ENCODE measurements at places on chromosomes 7 and 10.

- no peak for DNase-seq
These were observed 411.8 kb downstream of the ETV1 start for GRCh38 chr7:13577566-13578145.

GRCh38 chr7:26930201-26930600 lies 65.8 kb upstream of the SKAP2 start:
- DNase-seq: no peak

GRCh38 chr10:24950439-24950838 lies 2.0 kb downstream of the PRTFDC1 start:
- no peak for DNase-seq

- DNase-seq: no peak
These were observed 94.3 kb downstream of the ZEB1 start for GRCh38 chr10:31413325-31413724.

- no peak for DNase-seq
These were observed 43.7 kb upstream of the PRKAR1B start for GRCh38 chr7:770741-771166.

DNA sequence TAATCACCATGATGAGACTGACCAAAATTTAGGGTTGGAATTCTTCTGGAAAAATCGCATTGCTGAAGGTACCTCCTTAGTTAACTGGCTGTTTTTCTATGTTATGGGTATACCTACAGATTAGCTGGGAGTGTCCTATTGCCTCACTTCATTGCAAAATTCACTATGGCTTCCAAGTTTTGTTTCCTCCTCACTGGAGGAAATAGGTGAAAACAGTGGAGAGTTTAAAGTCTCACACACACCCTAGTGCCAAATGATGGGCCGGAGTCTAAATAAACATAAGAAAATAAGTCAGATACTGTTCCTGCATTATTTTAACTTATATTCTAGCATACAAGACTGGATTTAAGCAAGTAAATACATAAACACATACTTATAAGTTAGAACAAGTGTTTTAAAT lies 98.2 kb downstream of the AHR start:
- no peak for DNase-seq

- DNase-seq: no peak
These were observed 44.9 kb upstream of the SHH start for GRCh38 chr7:155857141-155857540.

DNA sequence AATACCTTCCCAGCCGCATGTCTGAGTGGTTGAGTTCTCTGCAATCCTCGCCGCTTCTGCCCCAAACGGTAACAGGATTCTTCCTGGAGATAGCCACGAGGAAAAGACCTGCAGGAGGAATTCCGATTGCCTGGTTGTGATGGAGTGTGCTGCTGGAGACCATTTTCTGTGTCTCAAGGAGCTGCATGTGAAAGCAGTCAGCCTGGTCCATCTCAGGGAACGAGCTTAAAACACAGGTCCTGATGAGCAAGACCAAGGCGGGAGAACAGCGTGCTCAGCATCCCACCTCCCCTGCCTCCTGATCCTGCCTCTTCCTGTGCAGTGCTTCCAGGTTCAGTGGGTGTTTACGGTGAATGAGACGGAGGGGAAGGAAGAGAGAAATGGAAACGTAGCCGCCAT lies 26.5 kb downstream of the VIPR2 start:
- no peak for DNase-seq

DNA sequence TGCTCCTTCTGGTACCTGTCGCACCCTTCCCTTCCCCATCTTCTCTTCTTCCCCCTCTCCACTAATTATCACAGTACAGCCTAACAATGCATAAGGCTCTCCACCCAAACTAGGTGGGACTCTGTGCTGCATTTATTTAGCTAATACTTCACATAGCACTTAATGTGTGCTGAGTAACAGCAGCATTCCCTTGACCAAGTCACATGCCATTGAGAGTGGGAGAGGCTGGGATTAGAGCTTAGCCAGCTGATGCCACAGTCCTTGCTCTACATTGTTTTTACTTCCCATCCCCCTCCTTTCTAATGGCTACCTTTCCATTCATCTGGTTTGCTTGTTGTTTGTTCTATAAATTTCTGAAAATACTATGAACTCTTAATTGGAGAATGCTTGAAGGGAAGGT lies 426.9 kb downstream of the LRMDA start:
- DNase-seq: no peak

GRCh38 chr10:5460468-5461202 lies 38.7 kb downstream of the CALML5 start:
- DNase-seq: no peak
